ENCODE measurements at places on chromosomes 12 and 14. TPM values are rescaled to one million over a fixed set of nuclear protein-coding genes. Genes with fewer than 3 reads are reported as not detected.

DNA sequence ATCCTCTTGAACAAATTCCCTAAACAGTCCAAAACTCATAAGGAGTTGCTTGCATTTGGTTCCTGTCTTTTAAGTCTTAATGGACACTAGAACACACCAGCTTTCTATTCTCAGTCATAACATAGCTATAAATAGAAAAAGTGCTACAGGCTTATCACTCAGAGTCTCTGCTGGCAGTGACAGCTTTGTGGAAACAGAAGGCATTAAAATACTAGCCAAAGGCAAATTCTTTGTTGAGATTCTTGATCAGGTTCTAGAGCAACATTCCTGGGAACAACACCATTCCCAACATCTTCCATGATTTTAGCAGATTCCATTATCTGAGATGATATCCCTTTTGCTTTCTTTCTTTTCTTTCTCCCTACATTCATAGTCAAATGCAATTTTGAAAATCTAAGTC, 207.7 kb upstream of the PLEKHG7 start:
- no peaks in the 10 kb centered on the region for H3K27me3 ChIP-seq
- no peak for DNase-seq
- H3K36me3 ChIP-seq: no peaks in the 10 kb centered on the region
- H3K4me3 ChIP-seq: no peak overlapping the region
- H3K4me1 ChIP-seq: no peaks in the 10 kb centered on the region

DNA sequence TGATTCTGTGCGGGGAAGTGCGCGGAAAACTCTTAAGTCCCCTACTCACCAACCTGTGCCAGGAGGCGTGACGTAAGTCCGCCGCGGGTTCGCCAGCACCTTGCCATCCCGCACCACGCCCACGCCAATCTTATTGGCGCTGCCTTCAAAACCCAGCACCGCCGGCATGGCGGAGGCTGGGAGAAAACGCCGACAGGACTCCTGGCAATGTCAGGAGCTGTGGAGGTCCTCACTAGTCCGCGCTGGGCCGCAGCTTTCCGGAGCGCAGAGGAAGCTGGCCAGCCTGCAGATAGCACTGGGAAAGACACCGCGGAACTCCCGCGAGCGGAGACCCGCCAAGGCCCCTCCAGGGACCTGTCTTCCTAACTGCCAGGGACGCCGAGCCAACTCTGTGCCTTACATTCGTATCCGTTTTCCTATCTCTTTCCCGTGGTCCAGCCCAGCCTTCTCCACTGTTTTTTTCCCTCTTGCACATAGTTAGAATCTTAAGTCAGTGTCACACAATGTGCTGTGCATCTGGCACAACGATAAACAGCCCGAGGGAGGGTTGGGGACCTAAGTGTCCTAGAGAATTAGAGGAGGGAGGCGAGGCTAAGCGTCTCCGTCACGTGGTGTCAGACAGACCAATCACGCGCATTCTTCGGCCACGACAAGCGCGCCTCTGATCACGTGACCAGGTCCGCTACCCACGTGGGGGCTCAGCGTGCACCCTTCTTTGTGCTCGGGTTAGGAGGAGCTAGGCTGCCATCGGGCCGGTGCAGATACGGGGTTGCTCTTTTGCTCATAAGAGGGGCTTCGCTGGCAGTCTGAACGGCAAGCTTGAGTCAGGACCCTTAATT, at the start of the genes APEX1 and OSGEP:
APEX1 (plus strand) TSS at position 711 of the 839 bp plus-strand sequence. CDS start 420 bp downstream, outside the sequence.
OSGEP (minus strand) TSS at position 297 of the 839 bp plus-strand sequence; CDS start at position 168, 129 bp downstream.
- peak within 1 kb of the TSS; percentile 89 for H3K27ac ChIP-seq
- no peaks in the 10 kb centered on the region for H3K27me3 ChIP-seq
- peaks cover 57% of the 10 kb centered on the region for H3K36me3 ChIP-seq

DNA sequence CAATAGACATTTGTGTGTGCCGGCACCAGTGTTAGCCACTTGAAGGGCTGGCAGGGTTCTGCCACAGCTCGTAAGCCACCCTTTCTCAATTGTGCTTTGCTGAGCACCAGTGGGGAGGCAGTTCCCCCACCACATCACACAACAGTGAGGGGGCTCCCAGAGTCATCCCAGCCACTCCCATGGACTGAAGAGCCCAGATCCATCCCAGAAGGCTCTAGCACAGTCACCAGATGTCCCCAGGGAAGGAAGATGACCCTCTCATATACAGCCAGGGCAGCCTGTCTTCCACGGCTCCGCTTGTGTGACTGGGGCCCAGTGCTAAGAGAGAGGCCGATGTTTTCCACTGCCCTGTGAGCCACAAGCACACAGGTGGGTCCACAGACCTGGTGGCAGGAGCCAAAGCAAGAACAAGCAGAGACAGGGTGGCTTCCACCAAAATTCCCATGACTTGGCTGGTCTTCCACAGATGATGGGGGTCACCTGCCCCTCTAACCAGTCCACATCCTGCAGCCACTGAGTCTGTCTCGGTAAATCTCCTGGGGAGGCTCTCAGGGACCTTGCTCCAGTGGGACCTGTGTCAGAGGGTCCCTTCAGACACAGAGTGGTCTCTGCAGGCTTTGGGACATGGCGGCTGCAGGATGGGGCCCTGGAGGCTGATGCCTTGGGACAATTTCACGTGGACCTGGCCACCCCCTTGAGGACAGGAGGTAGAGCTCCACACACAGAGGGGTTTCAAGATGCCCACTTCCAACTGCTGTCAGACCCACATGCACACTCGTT, 71.9 kb upstream of the DDX11 start:
- H3K4me1 ChIP-seq: no peaks in the 10 kb centered on the region
- H3K27me3 ChIP-seq: no peaks in the 10 kb centered on the region
- H3K36me3 ChIP-seq: no peaks in the 10 kb centered on the region
- DNase-seq: no peak
- H3K4me3 ChIP-seq: no peak overlapping the region

DNA sequence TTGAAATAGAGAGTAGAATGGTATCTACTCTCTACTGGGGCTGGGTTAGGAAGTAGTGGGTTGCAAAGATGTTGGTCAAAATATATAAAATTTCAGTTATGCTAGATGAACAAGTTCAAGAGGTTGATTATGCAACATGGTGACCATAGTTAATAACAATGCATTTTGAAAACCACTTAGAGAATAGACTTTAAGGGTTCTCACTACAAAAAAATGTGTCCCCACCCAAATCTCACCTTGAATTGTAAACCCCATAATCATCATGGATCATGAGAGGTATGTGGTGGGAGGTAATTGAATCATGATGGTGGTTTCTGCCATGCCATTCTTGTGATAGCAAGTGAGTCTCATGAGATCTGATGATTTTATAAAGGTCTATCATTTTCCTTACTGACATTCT, 94.0 kb downstream of the C12orf50 start:
- no peak for DNase-seq
- no peak overlapping the region for H3K27ac ChIP-seq
- H3K4me3 ChIP-seq: no peak overlapping the region
- H3K27me3 ChIP-seq: no peaks in the 10 kb centered on the region

DNA sequence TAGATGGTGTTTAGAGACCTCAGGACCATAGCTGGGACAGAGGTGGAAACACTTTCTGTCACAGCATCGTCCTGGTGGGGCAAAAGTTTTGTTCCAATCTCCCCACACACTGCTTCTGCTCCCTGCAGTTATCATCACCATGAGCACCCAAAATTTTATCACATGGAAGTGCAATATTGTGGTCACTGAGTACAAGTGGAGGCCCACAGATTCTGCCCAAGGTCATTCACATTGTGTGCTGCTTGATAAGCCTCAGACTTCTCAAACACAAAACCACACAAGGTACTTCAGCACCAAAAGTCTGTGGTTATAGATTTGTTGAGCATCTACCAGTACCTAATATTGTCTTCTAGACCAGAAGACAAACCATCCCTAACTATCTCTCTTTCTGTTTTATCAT, 554 bp upstream of the KRT77 start:
- H3K4me1 ChIP-seq: peaks cover 3% of the 10 kb centered on the region
- H3K27me3 ChIP-seq: no peaks in the 10 kb centered on the region
- H3K27ac ChIP-seq: no peak overlapping the region
- H3K4me3 ChIP-seq: no peak overlapping the region

- H3K4me1 ChIP-seq: no peaks in the 10 kb centered on the region
- H3K36me3 ChIP-seq: no peaks in the 10 kb centered on the region
- no peaks in the 10 kb centered on the region for H3K27me3 ChIP-seq
- DNase-seq: no peak
- H3K4me3 ChIP-seq: no peak overlapping the region
- H3K27ac ChIP-seq: no peak overlapping the region
Observed at GRCh38 chr12:6392504-6392903, 8.5 kb downstream of the LTBR start.

GRCh38 chr14:100893760-100894159, 9.8 kb downstream of the RTL1 start:
- no peak for DNase-seq
- no peak overlapping the region for H3K27ac ChIP-seq
- H3K4me3 ChIP-seq: no peak overlapping the region
- no peaks in the 10 kb centered on the region for H3K4me1 ChIP-seq
- no peaks in the 10 kb centered on the region for H3K36me3 ChIP-seq

- DNase-seq: no peak
- H3K36me3 ChIP-seq: no peaks in the 10 kb centered on the region
- no peak overlapping the region for H3K4me3 ChIP-seq
- H3K27me3 ChIP-seq: no peaks in the 10 kb centered on the region
Observed at GRCh38 chr12:53241623-53242412, 9.8 kb upstream of the RARG start.

SLCO1B1 gene
- polyA plus RNA-seq: not detected

AICDA gene
- not detected for polyA plus RNA-seq

DNA sequence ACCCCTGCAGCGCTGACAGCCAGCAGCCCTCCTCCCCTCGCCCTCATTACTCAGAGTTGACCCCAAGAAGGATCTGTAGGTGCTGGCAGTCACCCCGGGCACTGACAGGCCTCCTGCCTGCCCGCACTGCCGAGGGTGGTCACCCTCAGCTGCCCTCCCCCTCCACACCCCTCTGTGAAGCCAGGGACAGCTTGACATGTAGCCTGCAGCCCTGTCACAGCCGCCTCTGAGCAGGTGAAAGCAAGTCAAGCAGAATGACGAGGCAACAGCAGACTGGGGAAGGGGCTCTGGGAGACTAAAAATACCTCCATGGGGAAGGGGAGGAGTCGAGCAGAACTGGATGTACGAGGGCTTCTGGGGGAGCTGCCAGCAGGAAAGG, 178.1 kb downstream of the DPF3 start:
- H3K4me3 ChIP-seq: no peak overlapping the region
- no peaks in the 10 kb centered on the region for H3K27me3 ChIP-seq
- H3K4me1 ChIP-seq: peaks cover 24% of the 10 kb centered on the region
- no peak for DNase-seq
- no peak overlapping the region for H3K27ac ChIP-seq

- DNase-seq: no peak
- H3K4me1 ChIP-seq: peaks cover 47% of the 10 kb centered on the region
- no peak overlapping the region for H3K27ac ChIP-seq
- no peaks in the 10 kb centered on the region for H3K36me3 ChIP-seq
Observed at GRCh38 chr14:65880507-65880906, 468.0 kb downstream of the FUT8 start.

DNA sequence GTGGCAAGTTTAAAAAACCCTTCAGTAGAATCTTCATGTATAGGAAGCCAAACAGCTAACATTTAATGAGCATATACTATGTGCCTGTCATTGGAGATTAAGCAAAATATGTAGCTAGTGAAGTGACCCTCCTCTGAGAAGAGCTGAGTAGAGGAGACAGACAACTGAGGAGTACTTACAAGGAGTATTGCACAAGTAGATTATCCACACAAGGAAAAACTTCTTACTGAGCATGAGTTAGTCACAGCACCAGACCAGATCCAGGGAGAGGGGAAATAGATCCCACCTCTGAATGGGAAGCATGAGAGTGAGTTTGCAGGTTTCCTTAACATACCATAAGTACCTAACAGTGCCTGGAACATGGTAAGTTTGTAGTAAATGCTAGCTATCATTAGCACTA, 33.0 kb downstream of the FRMD6 start:
- H3K36me3 ChIP-seq: no peaks in the 10 kb centered on the region
- no peak for DNase-seq
- no peaks in the 10 kb centered on the region for H3K27me3 ChIP-seq
- no peaks in the 10 kb centered on the region for H3K4me1 ChIP-seq
- no peak overlapping the region for H3K27ac ChIP-seq
- no peak overlapping the region for H3K4me3 ChIP-seq

DNA sequence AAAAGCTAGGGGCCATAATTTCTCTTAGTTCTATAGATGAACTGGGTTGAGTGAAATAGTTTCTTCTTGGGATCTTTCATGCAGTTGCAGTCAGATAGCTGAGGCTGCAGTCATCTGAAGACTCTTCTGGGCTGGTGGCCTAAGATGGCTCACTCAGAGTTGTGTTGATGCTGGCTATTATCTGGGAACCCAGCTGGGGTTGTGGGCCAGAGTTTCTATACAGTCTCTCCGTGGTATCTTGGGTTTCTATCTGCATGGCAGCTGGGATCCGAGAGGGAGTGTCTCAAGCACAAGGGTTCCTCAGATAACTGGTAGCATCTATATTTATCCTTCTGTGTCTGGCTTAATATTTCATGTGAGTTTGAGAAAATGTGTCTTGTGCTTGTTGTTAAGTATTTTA, 21.1 kb downstream of the AVPR1A start:
- H3K4me3 ChIP-seq: no peak overlapping the region
- no peaks in the 10 kb centered on the region for H3K27me3 ChIP-seq
- no peaks in the 10 kb centered on the region for H3K36me3 ChIP-seq
- DNase-seq: no peak
- no peak overlapping the region for H3K27ac ChIP-seq

DNA sequence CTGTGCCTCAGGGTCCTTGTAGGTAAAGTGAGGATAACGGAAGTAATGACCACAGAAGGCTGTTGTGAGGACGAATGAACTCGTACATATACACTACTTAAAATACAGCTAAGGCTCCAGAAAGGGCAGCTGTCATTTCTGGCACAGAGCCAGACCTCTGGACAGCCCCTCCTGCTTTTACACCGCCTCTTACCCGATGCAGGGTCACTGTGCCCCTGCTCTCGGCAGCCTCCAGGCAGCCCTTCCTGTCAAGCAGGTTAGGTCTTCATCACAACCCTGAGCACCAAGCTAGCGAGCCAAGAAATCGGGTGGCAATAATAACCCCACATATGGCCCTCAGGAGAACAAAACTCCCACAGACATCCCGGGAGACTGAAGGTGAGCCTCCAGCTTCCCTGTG, 8.5 kb downstream of the TMEM229B start:
- no peak overlapping the region for H3K4me3 ChIP-seq
- no peak for DNase-seq
- peaks cover 16% of the 10 kb centered on the region for H3K36me3 ChIP-seq
- no peaks in the 10 kb centered on the region for H3K27me3 ChIP-seq

ZFHX2 gene
- polyA plus RNA-seq: not detected

- no peak within 1 kb of the TSS for H3K27ac ChIP-seq
- no peak for DNase-seq
- H3K4me1 ChIP-seq: no peaks in the 10 kb centered on the region
- H3K4me3 ChIP-seq: no peak within 1 kb of the TSS
- H3K27me3 ChIP-seq: no peaks in the 10 kb centered on the region
Observed at GRCh38 chr12:50842637-50843493, at the start of gene TMPRSS12. TSS of gene TMPRSS12 (plus strand) at chr12:50842926. CDS start at chr12:50842965, 39 bp downstream.

DACT1 gene
- polyA plus RNA-seq: 8.0 TPM

SAMD15 gene
- not detected for polyA plus RNA-seq
